ENCODE measurements at places on chromosomes 13 and 19.

DNA sequence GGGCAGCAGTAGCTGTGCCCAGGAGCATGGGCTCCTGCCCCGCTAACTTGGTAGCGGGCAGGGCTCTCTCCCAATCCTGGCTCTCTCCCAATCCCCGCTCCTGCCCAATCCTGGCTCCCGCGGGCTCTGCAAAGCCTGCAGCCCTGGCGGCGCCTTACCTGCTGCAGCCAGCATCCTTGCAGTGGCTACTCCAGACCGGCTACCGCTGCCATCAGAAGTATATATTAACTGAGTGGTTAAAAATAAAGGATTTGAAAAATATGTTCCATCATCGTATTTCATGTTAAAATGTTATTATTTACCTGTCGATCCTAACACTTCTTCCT lies 698.2 kb downstream of the SLITRK1 start:
- no peak for DNase-seq

DNA sequence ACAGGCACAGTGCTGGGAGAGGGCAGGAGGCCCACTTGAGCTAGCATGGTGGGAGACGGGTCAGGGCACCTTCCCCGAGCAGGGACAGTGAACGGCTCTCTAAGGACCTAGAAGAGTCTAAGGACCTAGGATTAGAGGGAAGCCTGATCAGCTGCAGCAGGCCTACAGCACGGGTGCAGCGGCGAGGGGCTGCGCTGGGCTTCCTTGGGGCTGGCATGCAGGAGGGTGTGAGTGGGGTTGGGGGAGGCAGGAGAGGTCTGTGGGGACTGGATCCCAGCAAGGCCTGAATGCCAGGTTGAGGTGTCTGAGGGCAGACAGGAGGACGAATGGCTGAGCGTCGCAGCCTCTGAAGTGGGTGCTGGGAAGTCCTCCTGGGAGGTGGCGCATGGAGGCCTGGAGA lies 3.6 kb downstream of the SCAF1 start:
- DNase-seq, result no peak

GRCh38 chr13:99087098-99087953 lies 109.5 kb upstream of the DOCK9 start:
- DNase-seq, result peak; percentile 80

DNA sequence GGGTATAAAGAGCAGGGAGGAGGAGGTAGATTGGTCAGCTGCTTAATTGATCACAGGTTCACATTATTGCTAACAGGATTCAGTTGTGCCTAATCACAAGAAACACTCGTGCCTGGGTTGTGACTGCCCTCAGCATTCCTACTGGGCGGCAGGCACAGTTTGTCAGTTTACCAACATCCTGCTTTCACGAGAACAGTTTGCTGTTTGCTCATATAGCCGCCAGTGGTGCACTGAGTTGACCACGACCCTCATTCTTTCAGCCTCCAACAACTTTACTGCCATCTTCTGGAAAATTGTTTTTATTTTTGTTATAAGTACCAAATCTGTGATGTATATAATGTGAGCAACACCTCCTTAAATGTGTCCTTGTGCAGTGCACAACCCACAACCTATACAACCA lies 16.2 kb upstream of the IFT88 start:
- no peak for DNase-seq

GRCh38 chr13:73462241-73462640 lies 403.4 kb downstream of the KLF5 start:
- DNase-seq, result no peak

DNA sequence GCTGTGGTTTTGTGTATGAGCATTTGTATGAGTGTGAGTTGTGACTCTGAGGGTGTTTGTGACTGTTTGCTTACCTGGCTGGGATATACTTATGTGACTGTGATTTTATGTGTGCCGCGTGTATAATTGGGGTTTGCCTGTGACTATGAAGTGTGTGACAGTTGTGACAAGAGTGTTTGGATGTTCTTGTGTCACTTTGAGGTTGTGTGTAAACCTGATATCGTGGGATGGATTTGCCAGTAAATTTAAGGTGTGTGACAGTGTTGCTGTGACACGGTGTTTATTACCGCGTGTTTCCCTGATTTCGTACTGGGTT lies 442 bp downstream of the ZNF420 start:
- no peak for DNase-seq

DNA sequence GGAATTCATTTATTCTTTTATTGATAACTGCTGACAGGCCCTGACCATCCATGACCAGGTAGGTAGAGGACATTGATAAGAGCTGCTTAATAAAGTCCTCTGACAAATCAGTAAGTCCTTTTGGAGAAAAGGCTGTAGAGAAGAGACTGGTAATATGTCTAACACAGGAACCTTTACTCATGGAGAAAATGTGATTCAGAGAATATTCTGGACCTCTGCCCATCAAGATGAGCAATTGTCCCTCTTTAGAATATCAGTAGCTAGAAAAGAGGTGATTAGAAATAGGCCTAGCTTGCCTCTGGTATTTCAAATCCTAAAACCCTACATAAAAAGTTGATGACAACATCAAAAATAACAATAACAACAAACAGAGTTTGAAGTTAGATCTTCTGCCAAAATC lies 642.3 kb downstream of the TBC1D4 start:
- no peak for DNase-seq

DNA sequence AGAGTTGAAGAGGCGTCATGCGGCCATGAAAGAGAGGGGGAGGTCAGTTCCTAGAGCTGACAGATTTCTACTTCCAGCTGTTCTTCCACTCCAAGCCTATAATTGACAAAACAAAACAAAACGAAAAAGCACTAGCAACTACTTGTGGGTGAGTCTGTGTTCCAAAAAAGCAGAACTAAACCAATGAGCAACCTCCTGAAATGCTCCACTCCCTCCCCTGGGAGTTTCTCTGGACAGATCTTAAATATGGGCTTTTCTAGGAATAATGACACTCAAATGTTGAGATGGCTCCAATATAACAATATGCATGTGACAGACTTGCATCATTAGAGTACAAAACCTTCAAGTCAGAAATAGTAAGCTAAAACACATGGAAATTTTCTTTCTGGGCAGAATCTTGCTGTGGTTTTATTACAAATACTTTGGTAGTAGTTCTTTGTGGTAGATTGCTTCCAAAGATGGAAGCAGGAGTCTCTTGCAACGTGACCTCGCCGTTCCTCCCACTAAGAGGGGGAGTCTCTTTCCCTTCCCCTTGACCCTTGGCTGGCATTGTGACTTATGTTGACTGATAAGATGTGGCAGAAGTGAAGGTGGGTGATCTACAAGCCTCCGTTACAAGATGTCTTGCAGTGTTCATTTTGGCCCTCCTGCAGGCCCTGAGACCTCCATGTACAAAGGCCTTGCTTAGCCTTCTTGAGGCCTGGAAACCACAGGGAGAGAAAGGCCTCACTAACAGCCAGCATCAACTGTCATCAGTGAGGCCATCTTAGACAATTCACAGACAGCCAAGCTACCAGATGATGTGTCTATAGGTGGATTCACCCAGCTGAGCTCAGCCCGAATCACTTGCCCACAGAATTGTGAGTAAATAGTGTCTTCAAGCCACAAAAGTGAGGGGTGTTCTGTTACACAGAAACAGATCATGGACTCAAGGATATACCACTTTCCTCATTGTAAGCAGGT lies 173.1 kb upstream of the RFC3 start:
- DNase-seq, result no peak

DNA sequence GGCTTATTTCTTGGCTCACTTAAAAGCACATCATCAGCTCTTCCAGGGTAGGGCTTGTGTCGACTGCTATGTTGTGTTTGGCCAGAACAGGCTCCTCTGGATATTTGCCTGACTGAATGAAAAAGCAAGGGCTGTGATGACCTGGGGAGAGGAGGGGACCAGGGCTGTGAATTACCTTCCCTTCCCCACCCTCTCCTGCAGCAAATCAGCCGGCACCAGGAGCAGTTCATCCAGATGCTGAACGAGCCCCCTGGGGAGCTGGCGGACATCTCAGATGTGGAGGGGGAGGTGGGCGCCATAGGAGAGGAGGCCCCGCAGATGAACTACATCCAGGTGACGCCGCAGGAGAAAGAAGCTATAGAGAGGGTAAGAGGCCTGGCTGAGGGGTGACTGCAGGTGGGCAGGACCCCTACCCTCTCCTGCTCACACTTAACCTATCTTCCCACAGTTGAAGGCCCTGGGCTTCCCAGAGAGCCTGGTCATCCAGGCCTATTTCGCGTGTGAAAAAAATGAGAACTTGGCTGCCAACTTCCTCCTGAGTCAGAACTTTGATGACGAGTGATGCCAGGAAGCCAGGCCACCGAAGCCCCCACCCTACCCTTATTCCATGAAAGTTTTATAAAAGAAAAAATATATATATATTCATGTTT lies 4.4 kb downstream of the GADD45GIP1 start:
- no peak for DNase-seq

- DNase-seq, result no peak
Observed at GRCh38 chr19:54233941-54234340, 8.6 kb downstream of the LILRA6 start.

GRCh38 chr19:5338656-5339197 lies 1.9 kb downstream of the PTPRS start:
- no peak for DNase-seq

- DNase-seq, result no peak
Observed at GRCh38 chr19:33063356-33063752, 1.3 kb downstream of the RHPN2 start.

DNA sequence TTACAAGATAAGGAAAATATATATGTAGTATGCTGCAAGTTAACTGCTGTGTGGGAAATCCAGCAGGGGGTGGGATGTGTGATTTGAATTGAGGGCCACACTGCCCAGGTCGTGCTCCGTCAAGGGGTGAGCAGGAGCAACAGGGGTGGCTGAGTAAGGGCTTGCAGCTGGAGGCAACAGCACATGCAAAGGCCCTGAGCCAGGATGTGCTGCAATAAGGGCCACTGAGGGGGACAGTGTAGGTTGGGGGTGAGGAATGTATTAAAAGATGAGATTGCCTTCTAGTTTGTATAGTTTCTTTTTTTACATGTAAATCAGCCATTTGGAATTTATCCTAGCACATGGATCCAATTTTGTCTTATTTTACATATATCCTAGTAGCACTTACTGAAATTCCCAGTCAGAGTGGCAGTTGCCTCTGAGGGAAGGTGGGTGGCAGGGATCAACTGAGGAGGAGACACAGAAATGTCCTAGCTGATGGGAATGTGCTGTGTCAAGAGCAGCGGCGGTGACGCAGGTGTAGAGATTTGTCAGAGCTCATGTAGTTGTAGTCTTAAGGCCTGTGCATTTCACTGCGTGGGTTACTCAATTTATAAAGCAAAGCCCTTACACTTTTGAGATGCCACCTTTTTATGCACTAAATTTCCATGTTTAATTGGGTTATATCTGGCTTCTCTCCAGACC lies 5.4 kb upstream of the RBM42 start:
- no peak for DNase-seq

GRCh38 chr13:85509512-85509911 lies 289.7 kb downstream of the SLITRK6 start:
- no peak for DNase-seq

GRCh38 chr13:110356362-110356761 lies 49.3 kb downstream of the COL4A2 start:
- no peak for DNase-seq

GRCh38 chr19:13234518-13234917 lies 84.3 kb downstream of the IER2 start:
- peak; percentile 9 for DNase-seq

DNA sequence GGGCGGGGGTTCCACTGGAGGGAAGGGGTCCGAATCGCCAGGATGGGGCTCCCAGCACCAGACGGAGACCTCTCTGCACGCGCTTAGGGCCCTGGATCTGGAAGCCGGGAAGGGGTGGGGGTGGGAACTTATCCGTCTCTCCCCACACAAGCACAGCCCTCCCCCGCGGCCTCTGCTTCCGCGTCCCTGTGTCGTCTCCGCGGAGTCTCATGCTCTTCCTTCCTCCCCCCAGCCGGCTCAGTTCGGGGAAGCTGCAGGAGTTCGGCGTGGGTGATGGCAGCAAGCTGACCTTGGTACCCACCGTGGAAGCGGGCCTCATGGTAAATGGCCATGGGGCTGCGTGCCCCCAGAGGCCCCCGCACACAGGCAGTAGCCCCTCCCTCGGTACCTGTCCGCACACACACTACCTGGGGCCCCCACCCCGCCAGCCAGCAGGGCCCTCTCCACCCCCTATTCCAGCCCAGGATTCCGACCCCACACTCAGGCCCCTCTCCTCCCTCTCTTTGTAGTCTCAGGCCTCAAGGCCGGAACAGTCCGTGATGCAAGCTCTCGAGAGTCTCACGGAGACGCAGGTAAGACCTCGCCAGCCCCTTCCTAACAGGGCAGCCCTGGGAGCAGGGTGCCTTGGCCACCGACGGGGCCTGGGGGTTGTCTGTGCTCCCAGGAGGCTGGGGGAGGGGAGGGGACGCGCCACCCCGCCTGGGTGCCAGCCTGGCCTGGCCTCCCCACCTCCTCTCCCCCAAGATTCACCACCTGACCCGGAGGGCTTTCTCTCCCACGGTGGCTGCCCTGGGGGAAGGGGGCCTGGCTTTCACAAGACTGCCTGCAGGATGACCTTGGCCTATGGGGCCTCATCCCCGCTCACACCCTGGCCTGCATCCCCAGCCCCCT lies 3.2 kb downstream of the MIDN start:
- no peak for DNase-seq

- no peak for DNase-seq
Observed at GRCh38 chr13:98307463-98308085, 130.5 kb upstream of the RNF113B start.

DNA sequence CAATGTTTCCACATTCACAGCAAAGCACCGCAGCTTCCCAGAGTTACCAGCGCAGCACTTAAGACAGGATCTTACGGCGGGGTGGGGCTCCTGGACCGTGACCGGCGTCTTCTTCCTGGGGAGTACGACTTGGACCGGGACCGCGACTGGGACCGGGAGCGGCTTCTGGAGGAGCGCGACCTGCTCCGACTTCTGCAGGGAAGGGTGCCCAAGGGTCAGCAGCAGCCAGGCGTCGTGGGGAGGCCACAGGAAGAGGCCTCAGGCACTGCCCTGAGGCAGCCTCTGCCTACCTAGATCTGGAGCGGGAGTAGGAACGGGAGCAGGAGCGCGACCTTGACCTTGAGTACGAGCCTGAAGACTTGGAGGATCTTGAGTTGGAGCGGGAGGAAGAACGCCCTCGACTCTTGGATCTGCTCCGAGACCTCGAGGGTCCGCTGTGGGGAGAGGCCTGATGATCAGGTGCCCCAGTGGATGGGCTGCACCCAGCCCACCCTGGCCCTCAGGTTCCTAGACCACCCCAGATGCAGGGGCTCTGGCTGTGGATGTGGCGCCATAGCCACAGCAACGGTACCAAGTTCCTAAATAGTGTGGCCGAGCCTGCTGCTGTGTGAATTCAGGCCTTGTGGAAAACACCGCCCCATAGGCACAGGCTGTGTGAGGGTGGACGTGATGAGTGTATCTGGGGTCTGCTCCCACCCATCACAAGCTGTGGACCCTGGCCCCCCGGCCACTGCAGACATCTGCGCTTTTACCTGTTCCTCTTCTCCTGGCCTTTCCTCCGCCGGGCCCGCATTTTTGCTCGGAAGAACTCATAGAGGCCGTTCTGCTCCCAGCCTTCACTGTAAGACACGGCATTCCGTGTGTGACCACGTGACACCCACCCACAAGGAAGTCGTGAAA lies 21.9 kb downstream of the CHERP start:
- no peak for DNase-seq

GRCh38 chr19:42254089-42254849 lies 659 bp downstream of the ERF start:
- DNase-seq, result peak; percentile 53

Data from stimulated activated CD8-positive, alpha-beta memory T cell treated with anti-CD3 and anti-CD28 coated beads, Interleukin-7, amount 100 ng/mL, for 1 hour (primary cell).